ENCODE measurements at places on chromosomes 3 and 15. TPM values are rescaled to one million over a fixed set of nuclear protein-coding genes. Genes with fewer than 3 reads are reported as not detected.

- H3K4me3 ChIP-seq: peak overlapping the region; percentile 6
- H3K36me3 ChIP-seq: no peaks in the 10 kb centered on the region
- peaks cover 14% of the 10 kb centered on the region for H3K4me1 ChIP-seq
- H3K27ac ChIP-seq: no peak overlapping the region
- H3K27me3 ChIP-seq: no peaks in the 10 kb centered on the region
- DNase-seq: no peak
These were observed 6.4 kb downstream of the SUCNR1 start for GRCh38 chr3:151879679-151880415.

GRCh38 chr3:185103359-185104127, 49.3 kb downstream of the C3orf70 start:
- no peaks in the 10 kb centered on the region for H3K36me3 ChIP-seq
- no peak overlapping the region for H3K4me3 ChIP-seq

DNA sequence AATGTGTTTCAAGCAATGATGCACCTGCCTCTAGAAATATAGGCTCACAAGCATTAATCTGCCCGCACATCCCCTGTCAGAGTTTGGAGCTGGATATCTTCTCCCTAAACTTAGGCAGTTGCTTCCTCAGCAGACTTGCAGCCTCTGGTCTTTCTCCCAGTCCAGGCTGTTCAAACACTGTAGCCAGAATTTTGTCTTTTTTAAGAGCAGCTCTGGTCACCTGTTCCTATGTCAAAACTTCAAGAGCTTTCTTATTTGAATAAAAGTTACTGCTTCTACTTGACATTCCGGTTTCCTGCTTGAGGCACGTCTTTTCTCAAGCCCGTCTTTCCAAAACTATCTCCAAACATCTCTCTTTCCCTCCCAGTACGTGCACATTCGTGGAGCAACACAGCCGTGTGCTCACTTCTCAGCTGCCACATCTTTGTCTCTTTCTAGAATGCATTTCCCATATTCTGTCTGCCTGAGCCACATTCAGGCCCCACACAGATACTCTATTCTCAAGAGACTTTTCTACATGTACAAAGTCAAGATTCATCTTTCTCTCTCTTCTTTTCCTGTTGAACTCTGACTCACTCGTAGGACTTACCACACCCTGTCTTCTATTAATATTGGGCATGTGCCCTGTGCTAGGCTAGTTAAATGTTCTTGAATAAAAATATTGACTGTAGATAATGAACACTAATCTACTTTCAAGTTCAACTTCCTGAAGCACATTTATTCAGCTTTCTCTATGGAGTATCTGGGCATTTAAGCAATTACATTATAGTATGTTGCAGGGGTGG, 307.7 kb upstream of the SOX2 start:
- H3K36me3 ChIP-seq: no peaks in the 10 kb centered on the region
- H3K4me1 ChIP-seq: no peaks in the 10 kb centered on the region
- H3K27ac ChIP-seq: no peak overlapping the region
- DNase-seq: no peak
- H3K27me3 ChIP-seq: no peaks in the 10 kb centered on the region

DNA sequence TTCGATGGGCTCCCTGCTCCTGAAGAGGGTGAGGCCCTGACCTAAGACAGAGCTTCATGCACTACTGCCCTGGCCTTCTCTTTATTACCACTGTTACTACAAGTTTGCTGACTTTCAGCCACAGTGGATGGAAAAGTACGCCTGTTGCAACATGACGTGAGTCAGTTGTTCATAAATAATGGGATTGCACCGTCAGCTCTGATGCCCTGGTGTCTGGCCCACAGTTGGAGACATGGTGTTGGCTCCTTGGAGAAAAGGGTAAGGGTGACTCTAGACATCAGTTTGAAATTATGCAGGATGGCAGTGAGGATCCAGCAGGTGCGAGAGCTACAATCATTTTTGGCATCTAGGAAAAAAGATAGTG, 5.5 kb downstream of the PAQR5 start:
- H3K27me3 ChIP-seq: peaks cover 21% of the 10 kb centered on the region
- H3K4me1 ChIP-seq: no peaks in the 10 kb centered on the region
- H3K27ac ChIP-seq: no peak overlapping the region
- no peak for DNase-seq
- no peak overlapping the region for H3K4me3 ChIP-seq

Gene GOLGA6L4
- 0.99 TPM for total RNA-seq

Gene AADAC
- not detected for total RNA-seq

Gene C3orf49
- total RNA-seq: not detected

DNA sequence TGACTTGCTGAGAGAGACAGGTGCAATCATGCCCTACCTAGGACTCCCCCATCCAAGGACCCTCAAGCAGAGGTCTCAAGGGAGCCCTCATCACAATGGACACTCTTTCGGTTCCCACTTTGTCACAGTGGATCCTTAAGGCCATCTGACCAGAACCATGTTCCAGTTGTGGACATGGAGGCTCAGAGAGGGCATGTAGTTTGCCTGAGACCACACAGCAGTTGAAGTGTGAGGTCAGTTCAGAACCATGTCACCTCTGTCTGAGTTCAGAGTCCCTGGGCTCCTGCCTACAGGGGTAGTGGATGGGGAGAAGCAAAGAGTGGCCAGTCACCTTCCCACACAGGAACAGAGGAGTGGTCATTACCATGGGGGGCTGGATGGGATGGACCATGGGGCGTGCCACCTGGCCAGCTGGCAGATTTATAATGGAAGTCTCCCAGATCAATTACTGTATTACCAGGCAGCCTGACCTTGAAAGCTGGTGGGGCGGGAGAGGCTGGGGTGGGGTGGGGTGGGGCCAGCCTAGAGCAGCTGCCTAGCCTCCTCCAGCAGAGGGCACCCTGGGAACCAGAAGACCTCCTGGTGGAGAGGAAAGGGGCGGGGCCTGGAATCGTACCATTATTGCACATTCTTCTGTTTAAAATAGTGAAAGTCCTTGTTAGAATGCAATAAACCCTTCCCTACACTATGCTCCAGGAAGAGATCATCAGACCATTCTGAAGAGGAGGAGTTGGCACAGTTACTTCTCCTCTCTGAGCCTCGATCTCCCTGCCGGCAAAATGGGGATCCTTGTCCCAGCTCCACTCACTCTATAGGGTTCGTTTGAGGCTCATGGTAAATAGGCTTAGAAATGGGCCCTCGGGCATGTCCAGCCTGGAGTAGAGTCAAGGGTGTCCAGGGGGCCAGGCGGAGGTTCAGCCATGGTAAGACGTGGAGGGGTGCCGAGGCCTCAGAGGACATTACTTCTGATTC, 26.9 kb upstream of the LINGO1 start:
- no peak overlapping the region for H3K27ac ChIP-seq
- peaks cover 11% of the 10 kb centered on the region for H3K27me3 ChIP-seq
- H3K36me3 ChIP-seq: no peaks in the 10 kb centered on the region
- no peaks in the 10 kb centered on the region for H3K4me1 ChIP-seq
- peak; percentile 66 for DNase-seq
- no peak overlapping the region for H3K4me3 ChIP-seq

Gene SAXO2
- 2.0 TPM for total RNA-seq

- no peaks in the 10 kb centered on the region for H3K36me3 ChIP-seq
- H3K4me3 ChIP-seq: no peak overlapping the region
- no peak for DNase-seq
- no peak overlapping the region for H3K27ac ChIP-seq
- peaks cover 2% of the 10 kb centered on the region for H3K27me3 ChIP-seq
These were observed 252.2 kb upstream of the IGF1R start for GRCh38 chr15:98395974-98396610.

Gene ECE2
- total RNA-seq: not detected

Gene ACOX2
- not detected for total RNA-seq

DNA sequence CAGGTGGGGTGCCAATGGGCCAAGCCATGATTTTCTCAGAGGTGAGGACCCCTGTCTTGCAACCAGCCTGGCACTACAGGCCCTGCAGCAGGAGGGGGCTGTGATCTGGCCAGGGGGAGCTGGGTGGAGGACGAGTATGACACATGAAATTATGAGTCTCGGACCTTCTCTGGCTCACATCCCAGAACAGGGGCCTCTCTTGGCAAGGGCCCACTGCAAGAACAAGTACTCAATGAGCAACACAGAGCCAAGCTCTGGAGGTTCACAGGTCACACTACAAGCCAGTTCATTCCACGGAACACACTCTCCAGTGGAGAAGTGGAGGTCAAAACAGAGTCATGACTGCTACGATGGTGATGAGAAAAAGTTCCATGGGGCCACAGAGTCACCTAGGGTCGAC, 28.3 kb downstream of the CCDC32 start:
- H3K27me3 ChIP-seq: no peaks in the 10 kb centered on the region
- H3K27ac ChIP-seq: no peak overlapping the region
- no peaks in the 10 kb centered on the region for H3K36me3 ChIP-seq

- no peaks in the 10 kb centered on the region for H3K36me3 ChIP-seq
- no peaks in the 10 kb centered on the region for H3K27me3 ChIP-seq
These were observed 276.7 kb downstream of the ZIC4 start for GRCh38 chr3:147129665-147130064.

Gene ROBO1
- 3.0 TPM for total RNA-seq

DNA sequence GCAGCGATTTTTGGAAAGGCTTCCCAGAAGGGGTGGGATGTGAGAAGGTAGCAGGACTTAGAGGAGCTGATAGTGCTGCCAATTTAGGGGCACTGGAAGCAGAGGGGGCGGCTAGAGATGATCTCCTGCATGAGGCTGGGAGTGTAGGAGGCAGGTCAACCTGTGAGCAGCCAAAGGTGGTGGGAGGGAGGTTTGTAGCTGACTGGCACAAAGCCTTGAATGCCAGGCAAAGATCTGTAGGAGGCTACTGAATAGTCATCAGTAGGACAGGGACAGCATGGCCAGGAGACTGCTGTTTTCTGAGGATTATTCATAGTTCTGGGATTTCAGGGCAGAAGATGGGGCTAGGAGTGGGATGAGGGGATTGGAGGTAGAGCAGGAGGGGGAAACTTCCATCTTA, 2.2 kb downstream of the SCAMP5 start:
- DNase-seq: no peak
- no peaks in the 10 kb centered on the region for H3K36me3 ChIP-seq
- no peak overlapping the region for H3K4me3 ChIP-seq
- peaks cover 12% of the 10 kb centered on the region for H3K4me1 ChIP-seq
- peaks cover 28% of the 10 kb centered on the region for H3K27me3 ChIP-seq

GRCh38 chr3:13146643-13147143, 73.5 kb upstream of the IQSEC1 start:
- no peaks in the 10 kb centered on the region for H3K36me3 ChIP-seq
- H3K27ac ChIP-seq: no peak overlapping the region
- no peak for DNase-seq

GRCh38 chr15:64911311-64912186, at the start of gene ANKDD1A:
TSS of gene ANKDD1A (plus strand) at chr15:64911902. CDS start at chr15:64911931, 29 bp downstream.
- H3K27me3 ChIP-seq: peaks cover 6% of the 10 kb centered on the region
- H3K4me3 ChIP-seq: peak within 1 kb of the TSS; percentile 75
- peak within 1 kb of the TSS; percentile 35 for H3K27ac ChIP-seq
- H3K36me3 ChIP-seq: no peaks in the 10 kb centered on the region
- H3K4me1 ChIP-seq: peaks cover 46% of the 10 kb centered on the region

Gene LIPC
- 4.4 TPM for total RNA-seq

Gene DNAH12
- not detected for total RNA-seq

Gene PRSS50
- not detected for total RNA-seq

Gene UBE2E1
- total RNA-seq: 54.9 TPM

DNA sequence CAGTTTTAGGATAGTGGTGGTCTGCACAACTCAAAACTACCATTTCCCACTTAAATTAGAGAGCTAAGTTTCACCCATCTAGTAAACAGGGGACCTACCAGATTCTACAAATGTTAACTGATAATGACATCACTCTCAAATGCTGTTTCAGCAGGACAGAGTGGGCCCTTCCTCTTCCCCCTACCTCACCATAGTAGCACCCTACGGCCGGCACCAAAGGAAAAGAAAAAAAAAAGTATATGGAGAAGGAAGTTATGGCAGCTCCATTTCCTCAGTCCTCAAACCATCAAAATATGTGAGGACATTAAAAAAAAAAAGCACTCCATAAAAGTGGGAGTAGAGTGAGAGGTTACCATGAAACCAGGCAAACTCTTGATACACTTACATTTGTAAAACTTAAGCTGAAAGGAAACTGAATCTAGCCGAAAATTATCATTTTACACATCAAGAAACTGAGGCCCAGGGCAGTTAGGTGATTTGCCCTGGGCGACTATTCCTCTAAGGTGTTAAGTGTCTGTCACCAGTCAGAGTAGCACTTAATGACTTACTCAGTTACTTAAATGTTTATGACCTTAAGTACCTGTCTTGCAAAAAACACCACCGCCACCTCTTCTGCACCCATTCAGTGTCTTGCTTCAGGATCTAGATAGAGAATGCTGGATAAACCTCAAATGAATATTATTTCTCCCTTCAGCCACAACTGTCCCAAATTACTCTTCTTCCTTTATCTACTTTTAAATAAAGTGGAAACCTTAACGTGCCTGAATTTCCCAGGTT, 2.7 kb downstream of the MSL2 start:
- DNase-seq: peak; percentile 31
- H3K4me3 ChIP-seq: peak overlapping the region; percentile 92
- peak overlapping the region; percentile 95 for H3K27ac ChIP-seq
- H3K4me1 ChIP-seq: peaks cover 47% of the 10 kb centered on the region
- H3K27me3 ChIP-seq: no peaks in the 10 kb centered on the region
